Activated T-cell treated with anti-CD3 and anti-CD28 coated beads for 1 hour (primary cell): ENCODE measurements at places on chromosomes 3 and 15.

DNA sequence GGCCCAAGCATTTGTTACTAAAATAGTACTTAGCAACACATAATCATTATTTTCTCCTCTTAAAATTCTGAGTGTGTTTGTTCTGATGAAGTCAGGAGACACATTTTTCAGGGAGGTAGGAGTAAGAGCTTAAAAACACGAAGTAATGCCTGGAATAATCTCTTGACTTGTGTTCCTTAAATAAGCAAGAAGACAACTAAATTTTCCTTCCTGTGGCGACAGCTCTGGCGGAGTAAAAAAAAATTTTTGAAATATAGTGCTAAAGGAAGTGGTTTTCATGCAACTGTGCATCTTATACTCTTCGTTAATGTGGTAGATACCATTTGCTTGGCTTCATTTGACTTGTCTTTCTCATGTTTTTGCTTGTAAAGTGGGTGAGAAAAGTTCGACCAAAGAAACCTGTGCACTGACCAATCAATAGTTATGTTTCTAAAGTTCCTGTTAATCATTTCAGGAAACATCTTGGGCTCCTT, 11.1 kb upstream of the MBNL1 start:
- DNase-seq: no peak

DNA sequence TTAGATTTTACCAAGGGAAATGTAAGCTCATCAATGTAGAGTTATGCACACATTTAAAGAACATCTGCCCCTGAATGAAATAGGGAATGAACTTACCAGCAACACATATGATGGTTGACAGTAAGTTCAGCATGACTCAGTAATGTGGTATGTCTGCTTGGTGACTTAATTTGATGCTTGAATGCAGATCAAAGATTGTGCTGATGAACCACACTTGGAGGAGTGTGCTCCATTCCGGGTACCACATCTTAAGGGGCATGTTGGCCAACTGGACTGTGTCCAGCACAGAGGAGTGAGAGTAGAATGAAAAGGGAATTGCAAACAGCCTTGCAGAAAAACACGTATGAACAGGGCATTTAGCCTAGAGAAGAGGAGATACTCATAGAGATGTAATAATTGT, 171.0 kb upstream of the RARB start:
- no peak for DNase-seq

DNA sequence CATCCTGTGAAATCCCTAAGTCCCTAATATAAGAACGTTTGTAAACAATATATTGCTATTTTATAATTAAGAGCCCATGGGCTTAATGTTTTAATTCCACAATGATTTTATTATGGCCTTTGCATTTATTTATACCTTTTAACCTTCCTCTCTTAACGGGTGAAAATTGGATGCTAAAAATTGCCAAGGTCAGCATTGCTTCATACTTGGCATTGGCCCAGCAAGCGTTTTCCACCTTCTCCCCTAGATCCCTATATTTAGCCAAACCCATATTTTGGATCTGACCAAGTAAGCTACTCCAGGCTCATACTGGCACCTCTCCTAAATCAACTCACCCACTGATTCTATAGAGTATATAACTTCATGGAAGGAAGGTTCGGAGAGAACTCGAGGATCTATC, 188.0 kb upstream of the NR2F2 start:
- no peak for DNase-seq

DNA sequence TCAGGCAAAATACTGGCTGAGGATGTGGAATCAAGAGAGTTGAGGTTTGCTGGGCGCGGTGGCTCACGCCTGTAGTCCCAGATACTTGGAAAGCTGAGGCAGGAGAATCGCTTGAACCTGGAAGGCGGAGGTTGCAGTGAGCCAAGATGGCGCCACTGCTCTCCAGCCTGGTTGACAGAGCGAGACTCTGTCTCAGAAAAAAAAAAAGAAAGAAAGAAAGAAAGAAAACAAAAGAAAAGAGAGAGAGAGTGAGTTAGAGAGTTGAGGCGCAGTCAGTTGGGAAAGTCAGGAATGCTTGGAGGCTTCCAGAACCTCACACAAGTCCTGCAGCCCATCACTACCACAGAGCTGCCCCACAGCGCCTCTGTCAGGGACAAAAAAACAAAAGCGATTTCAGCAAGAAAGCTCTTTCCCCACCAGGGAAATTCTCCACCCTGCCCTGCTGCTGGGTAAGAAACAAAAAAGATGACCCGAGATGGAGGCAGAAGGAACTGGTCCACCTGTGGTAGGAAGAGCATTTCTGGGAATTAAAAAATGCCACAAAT, 13.8 kb downstream of the HDC start:
- DNase-seq: no peak

DNA sequence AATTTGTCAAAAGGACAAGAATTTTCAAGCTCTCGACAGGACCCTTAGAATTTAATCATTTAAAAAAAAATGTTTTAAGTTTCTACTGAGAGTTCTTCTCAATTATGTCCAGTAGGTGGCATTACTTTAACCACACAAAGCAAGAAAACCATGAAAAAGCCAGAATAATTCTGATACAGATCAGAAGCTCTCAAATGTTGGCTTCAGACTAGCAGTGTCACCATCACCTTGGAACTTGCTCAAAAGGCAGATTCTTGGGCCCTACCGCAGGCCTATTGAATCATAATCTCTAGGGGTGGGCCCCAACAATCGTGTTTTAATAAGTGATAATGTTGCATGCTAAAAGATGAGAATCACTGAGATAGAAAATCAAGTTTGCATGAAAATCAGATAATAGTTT, 99.5 kb upstream of the KCNMB2 start:
- DNase-seq: no peak

DNA sequence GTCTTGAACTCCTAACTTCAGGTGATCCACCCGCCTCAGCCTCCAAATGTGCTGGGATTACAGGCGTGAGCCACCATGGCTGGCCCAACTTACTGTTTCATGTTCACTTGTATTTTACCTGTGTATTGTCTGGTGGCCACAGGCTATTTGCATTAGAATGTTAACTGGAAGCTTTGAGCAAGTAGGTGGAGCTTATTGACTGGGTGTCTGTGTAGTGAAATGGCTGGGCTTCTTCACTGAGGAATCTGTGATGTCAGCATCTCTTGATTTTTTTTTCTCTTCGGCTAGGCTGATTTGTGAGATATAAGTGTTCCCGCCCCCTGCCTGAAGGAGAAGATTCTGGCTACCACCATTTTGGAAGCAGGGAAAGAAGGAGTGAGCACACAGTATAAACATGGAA, 237.8 kb upstream of the PEX5L start:
- DNase-seq: no peak

DNA sequence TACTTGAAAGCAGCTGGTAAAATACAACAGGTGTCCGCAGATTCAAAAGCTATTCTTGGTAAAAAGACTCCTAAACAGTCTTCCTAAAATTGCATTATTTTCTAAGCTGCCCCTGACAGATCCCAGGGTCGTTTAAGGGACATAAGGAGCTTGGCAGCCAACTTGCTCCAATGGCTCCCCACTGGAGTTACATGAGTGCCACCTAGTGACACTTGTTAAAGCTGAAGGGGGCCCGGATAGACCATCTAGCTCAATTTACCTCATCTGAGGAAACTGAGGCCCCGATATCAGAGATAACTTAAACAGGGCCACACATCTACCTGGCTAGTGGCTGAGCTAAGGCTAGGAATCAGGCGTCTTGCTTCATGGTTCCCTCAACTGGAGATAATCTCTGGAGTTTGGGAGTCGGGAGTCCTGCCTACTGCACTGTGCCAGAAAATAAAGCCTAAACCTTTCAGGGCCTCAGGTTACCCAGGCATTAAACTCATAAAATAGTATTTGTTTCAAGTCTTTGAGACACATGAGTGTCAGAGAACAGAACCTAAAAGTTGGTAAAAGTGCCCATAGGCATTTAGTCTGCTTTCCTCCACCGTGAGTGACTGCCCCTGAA, 6.5 kb upstream of the TBC1D23 start:
- no peak for DNase-seq

DNA sequence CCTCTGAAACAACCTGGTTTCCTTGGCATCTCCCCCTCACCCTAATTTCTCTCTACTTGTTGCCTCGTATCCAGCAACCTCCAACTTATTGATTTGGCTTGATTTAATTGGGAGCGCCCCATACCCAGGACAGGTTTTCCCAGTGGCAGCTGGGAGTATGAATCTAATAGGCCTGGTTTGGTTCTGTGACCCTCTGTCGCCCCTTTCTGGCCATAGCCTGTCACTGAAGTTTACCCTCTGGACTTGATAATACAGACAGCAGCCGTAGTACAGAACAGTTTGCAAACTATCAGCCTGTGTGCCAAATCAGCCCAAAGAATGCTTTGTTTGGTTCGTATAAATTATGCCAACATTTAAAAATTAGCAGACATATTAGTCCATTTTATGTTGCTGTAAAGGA, 525.1 kb upstream of the GOLIM4 start:
- no peak for DNase-seq

- DNase-seq: no peak
Measured at GRCh38 chr3:119974656-119975055, 119.6 kb downstream of the GSK3B start.

DNA sequence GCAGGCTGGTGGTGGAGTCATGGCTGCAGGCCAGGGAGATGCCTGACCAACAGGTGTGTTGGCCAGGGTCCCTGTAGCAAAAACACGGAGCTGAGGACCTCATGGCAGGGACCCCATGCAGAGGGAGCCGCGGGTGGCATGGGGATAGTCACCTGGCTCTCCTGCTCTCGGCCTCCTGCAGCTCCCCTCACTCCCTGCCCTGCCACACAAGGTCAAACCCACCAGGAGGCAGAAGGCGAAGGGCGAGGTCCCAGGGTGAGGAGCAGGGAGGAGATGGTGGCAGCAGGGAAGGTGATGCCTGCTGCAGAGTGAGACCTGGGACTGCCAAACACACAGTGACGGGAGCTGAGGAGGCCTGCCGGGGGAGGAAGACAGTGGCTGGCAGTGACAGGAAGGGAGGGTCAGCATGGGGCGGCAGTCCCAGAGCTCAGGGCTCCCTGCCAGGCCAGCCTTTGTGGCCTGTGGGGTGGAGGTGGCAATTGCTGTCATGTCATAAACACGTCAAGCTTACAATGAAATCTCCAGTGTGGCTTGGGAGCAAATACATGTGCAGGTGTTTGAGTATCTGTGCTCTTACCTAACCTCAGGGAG, 144.3 kb downstream of the TJP1 start:
- no peak for DNase-seq

DNA sequence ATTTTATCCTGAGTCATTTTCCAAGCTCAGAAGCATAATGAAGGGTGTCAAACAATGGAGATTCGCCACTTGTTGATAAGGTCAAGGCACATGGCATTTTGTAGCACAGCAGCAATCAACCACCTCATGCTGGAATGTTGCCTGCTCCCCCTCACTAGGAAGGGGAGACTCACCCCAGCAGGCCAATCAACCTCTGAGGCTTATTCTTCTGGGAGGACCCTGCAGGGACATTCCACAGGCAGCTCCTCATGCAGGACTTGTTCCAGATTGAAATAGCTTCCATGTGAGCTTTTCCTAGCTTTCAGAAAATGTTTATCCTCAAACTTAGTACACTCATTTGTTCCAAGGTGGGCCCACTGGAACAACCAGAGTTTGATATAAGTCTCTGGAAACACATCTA, 77.6 kb downstream of the SSR3 start:
- no peak for DNase-seq

GRCh38 chr15:91522605-91523332, 330.7 kb upstream of the SLCO3A1 start:
- no peak for DNase-seq

DNA sequence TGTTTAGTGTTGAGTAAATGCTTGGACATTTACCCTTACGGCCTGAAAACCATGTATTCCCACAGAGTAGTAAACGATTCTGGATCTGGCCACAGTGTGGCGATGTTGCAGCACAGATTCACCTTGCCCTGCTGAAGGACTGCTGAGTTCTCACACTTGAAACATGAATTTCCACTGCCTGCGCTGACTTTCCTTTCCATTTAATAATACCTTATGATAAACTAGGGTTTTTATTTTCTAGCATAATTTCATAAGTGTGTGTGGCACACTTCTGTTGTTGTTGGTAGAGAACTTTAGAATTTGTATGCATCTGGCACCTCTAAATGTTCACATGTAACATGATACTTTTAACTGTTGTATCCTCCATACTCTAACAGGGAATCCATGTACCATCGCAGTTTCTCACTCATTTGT, 53.9 kb downstream of the C3orf38 start:
- DNase-seq: peak; percentile 25

- DNase-seq: no peak
Measured at GRCh38 chr3:187398955-187399354, 30.8 kb downstream of the RTP4 start.

GRCh38 chr15:79455361-79455760, 23.2 kb downstream of the MINAR1 start:
- DNase-seq: no peak

- no peak for DNase-seq
Measured at GRCh38 chr3:24674261-24674660, 179.6 kb upstream of the THRB start.

DNA sequence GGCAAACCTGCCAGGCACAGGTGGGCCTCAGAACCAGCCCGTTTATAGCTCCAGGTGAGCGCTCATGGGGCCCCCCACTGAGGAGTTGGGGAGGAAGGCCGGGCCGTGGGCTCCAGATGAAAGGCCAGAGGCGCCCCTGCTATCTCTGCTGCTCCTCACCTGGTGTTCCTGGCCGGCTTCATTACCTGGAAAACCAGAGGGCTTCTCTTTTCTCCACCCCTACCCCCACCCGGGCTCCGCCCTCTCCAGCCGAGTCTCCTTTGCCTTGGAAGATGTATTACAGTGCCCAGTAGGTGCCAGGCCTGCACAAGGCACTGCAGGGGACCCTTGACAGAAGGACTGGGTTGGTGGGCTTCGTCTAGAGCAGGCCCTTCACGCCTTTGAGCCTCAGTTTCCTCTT, 111.4 kb downstream of the WNT7A start:
- DNase-seq: no peak

GRCh38 chr3:54897028-54897711, 30.7 kb downstream of the LRTM1 start:
- no peak for DNase-seq

DNA sequence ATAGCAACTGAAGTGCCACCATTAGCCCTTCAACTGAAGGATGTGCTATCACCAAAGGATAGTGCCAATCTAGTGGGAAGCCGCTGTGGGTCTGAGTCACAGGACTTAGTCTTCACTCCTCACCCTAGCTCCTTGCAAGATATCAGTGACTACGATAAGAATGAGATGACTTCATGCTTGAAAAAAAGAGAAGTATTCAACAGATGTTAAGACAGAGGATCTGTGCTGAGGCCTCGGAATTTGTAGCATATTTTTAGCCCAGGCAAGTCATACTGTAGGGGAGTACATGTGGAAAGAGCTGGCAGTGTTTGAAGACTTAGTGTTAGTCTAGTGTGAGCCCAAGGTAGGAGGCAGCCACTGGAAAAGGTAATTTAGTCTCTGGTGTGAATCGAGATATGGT, 270.7 kb upstream of the LRTM1 start:
- DNase-seq: no peak
